ENCODE measurements at places on chromosomes 7 and 10.
A peak's percentile ranks its signal among the peaks of the same experiment; 100 is the strongest.

- no peak for DNase-seq
Observed at GRCh38 chr7:5396542-5396941, 27.1 kb downstream of the TNRC18 start.

- DNase-seq, result no peak
Observed at GRCh38 chr10:61454541-61454940, 1.4 kb upstream of the TMEM26 start.

DNA sequence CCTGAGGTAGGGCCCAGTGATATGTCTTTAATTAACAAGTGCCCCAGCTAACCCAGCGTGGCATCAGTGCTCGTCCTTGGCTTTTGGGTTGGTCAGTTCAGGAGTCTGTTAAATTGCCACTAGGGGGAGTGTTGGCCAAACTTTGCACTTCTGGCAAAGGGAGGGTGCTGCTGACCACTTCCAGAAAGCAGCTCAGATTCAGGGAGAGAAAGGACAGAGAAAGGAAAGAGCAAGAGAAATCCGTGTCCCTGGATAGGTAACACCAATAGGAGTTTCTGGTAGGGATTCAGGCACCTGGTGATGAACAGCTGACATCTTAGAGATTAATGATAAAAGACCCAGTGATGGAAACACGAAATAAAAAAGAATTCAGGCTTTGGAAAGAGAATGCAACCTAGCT lies 243.1 kb upstream of the AOAH start:
- DNase-seq, result peak; percentile 58

DNA sequence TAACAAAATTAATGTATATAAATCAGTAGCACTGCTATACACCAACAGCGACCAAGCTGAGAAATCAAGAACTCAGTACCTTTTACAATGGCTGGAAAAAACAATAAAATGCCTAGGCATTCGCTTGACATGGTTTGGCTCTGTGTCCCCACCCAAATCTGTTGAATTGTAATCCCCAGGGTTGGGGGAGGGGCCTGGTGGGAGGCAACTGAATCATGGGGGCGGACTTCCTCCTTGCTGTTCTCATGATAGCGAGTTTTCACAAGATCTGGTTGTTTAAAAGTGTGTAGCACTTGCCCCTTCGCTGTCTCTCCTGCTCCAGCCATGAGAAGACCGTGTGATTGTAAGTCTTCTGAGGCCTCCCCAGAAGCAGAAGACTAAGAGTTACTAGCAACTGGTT lies 8.6 kb downstream of the ZNF786 start:
- DNase-seq, result peak; percentile 28

GRCh38 chr10:103926722-103927319 lies 8.8 kb upstream of the STN1 start:
- DNase-seq, result no peak

- DNase-seq, result no peak
Observed at GRCh38 chr10:51860257-51860656, 160.9 kb upstream of the CSTF2T start.

DNA sequence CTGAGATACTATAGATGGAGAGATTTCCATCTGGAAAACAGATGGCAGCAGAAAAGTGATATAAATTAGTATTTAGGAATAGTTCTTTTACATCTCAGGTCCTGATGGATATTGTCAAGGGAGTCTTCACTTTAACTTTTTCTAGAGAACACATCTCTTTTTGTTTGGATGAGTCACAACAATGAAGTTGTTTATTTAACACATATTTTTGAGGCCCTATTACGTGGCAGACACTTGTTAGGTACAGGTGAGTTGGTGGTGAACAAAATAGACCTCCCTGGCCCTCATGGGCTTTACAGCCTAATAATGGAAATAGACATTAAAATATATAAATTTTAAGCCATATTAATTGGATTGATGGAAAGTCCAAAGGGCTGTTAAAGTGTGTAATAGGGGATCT lies 168.3 kb downstream of the VTI1A start:
- DNase-seq, result no peak

GRCh38 chr7:93036807-93037206 lies 81.0 kb downstream of the SAMD9 start:
- no peak for DNase-seq

DNA sequence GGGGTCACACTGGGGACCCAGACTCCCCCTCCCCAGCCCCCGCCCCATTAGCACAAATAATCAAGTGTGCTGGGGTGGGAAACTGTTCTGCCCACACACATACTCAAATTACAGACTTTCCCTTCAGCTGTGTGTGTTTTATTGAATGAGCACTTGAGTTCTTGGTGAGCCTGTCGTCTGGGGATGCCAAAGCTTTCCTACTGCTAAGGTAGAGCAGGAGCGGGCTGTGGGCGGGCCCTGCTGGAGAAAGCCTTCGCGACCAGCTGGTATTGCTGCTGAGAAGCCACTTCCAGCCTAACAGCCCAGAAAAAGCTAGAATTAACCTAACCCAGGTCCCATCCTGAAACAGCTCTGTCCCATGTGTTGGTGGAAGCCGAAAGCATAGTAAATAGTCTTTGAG lies 87.0 kb upstream of the KMT2E start:
- DNase-seq, result no peak

- no peak for DNase-seq
Observed at GRCh38 chr10:3889961-3890522, 105.0 kb upstream of the KLF6 start.

DNA sequence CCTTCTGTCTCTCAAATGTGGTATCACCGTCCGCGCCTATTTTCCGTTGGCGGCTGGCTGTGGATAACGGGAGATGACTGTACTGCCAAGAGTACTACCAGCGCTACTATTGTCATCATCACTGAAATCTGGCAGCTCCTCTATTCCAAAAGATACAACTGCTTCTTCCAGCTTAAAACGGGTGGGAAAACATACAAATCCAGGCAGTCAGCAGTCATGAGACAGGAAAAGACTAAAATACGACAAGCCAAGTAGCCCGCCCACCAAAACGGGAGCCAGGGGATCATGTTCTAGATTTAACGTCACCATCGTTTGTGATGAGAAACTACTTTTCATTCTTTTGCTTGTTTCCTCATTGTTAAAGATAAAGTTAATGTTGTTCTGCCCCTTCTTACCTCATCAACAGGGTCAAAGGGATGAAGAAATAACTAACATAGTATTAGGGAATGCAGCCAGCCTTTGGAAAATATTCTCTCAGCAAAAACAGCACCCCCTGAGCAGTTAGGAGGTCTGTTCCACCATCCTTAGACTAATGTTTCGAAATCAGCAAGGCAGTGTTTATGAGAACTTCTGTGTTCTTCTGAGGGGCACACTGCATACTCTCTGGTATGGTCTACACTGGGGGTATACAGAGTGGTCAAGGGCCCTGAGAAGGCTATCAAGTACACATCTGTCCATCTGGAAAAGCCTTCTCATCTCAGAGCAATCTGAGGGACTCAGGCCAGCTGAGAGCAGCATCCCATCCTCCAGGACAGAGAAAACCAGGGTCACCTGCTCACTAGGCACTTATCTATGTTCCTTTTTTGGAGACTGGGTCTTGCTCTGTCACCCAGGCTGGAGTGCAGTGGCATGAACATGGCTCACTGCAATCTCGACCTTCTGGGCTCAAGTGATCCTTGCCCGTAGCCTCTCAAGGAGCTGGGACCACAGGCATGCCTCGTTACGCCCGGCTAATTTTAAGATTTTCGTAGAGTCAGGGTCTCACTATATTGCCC lies 47.5 kb downstream of the GNA12 start:
- no peak for DNase-seq

GRCh38 chr7:36034020-36034419 lies 119.0 kb upstream of the EEPD1 start:
- DNase-seq, result no peak

DNA sequence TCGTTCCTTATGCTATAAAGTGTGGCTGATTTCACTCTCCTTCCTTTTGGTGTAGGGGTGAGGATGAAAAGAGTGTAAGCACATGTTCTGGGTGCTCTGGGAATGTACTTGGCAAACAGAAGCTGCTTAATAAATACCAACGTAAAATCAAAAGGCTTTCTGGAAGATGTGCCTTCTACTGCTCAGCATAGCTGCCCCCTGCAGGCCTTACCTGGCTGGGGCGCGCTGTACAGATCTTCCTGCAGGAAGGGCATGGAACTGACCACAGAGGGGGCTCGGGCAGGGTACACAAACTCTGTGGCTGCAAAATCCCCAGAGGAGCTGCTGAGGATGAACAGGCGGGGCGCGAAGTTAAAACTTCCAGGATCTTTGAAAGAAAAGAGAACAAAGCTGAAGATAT lies 169.4 kb downstream of the SVIL start:
- peak; percentile 37 for DNase-seq

DNA sequence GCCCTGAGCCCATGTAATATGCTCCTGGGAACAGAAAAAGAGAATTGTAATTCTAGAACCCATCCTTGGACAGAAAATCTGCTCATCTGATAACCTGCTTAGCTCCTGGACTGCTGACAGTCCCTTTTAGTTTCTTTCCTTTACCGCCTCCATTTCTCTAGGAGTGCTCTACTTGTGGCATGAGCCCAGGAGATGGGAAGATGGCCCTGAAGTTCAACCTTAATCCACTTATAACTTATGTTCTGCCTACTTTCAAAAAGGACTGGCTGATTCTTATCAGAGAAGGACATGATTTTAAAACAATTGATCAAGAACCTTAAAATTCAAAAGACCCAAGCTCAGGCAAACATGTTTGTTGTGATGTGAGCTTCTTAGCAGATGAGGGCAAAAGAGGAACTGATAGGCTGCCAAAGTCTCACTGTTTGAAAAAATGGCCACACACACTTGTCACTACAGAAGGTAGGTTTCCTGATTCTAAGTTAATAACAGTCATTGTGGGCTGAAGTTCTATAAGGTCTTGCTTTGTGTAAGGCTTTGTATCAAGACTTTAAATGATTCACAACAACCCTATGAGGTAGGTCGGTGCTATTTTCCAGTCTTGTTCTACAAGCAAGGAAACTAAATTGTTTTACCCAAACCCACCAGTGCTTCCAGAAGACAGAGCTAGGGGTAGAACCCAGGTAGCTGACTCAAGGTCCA lies 94.3 kb upstream of the AFAP1L2 start:
- no peak for DNase-seq

DNA sequence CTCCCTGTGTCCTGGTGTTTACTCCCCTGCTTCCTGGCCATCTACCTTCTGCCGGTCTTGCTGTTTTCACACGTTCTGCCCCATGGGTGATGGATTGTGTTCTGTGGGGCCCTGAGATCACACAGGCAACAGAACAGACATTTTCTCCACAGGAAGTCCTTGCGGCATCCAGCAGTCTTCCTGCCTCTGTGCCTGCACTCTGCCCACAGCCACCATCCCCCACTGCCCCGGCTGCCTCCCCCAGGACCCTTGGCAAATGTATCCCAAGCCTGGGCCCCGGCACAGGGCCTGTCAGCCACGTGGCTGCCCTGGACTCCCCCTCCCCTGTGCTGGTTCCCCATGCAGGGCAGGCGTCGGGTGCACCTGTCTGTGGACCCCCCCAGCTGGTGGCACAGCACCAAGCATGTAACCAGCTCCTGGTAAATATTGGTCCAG lies 184.2 kb downstream of the WDR37 start:
- no peak for DNase-seq

- peak; percentile 75 for DNase-seq
Observed at GRCh38 chr7:149625340-149625946, 127.8 kb upstream of the ZNF746 start.

GRCh38 chr7:27155816-27156507 lies 513 bp downstream of the HOXA7 start:
- peak; percentile 67 for DNase-seq

GRCh38 chr10:97580421-97581367 lies 3.5 kb upstream of the HOGA1 start:
- DNase-seq, result no peak

- DNase-seq, result no peak
Observed at GRCh38 chr7:1555813-1556543, at the start of gene TMEM184A. TMEM184A (minus strand) TSS chr7:1556205; CDS start chr7:1555484, 721 bp downstream.

GRCh38 chr7:22712999-22713398 lies 14.0 kb upstream of the IL6 start:
- no peak for DNase-seq

- peak; percentile 8 for DNase-seq
Observed at GRCh38 chr10:13161857-13162271, 506 bp downstream of the MCM10 start.

- DNase-seq, result no peak
Observed at GRCh38 chr10:6356280-6356793, 153.6 kb downstream of the PFKFB3 start.

GRCh38 chr7:74002474-74003017 lies 25.4 kb upstream of the ELN start:
- no peak for DNase-seq

GRCh38 chr10:112131346-112131745 lies 52.2 kb downstream of the GPAM start:
- DNase-seq, result no peak

- no peak for DNase-seq
Observed at GRCh38 chr10:126569513-126570244, 100.8 kb downstream of the C10orf90 start.

- no peak for DNase-seq
Observed at GRCh38 chr7:18109762-18110161, 82.1 kb upstream of the PRPS1L1 start.

- DNase-seq, result no peak
Observed at GRCh38 chr7:130446259-130446658, 5.4 kb upstream of the CEP41 start.

GRCh38 chr10:113997428-113997827 lies 46.2 kb upstream of the ADRB1 start:
- DNase-seq, result no peak

DNA sequence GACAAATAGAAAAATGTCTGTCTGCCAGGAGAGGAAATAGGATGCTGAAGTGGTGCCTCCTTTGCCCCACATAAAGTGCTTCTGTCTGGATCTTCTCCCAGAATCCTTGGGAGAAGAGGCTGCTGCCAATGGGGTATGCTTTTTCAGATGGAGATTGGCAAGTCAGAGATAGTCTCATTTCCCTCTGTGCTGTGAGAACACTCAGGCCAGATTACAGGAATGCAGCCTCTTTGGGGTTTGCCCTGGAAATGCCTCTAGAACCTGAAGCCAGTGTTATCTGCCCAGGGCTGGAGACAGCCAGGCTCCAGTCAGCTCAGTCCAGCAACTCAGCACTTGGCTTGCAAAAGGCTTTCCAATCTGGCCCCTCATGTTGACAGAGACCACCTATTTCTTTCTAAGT lies 119.1 kb upstream of the PHYHIPL start:
- no peak for DNase-seq

DNA sequence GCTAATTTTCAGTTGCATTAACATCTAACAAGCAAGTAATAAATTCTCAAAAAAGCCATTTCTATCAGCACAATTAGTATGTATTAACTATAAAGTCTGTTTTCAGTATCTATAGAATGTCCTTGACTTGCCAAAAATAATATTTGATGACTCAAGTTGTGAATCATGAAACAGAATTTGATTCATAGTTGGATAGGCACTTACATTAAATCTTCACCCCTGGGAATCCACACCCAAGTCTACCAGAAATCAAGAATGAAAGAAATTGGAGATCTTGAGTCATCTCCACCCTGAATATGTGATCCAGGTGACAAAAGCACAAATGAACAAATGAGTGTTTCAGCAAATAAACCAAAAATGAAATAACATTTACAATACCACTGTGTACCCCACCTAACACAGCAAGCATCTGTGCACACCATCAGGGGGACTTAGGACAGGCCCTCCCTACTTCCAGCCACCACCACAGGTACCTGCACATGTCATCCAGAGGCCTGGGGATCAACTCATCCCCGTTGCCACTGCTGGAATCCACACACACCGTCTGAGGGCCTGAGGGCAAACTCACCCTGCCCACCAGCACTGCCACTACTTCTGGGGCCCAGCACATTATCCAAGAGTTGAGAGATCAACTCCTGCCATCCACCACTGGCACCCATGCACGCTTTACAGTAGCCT lies 160.1 kb downstream of the MTERF1 start:
- DNase-seq, result no peak

GRCh38 chr7:27191161-27191731 lies 6.2 kb upstream of the HOXA11 start:
- no peak for DNase-seq

Measured in HAP-1 (cell line).